ENCODE measurements at places on chromosomes 4 and X.
A peak's percentile ranks its signal among the peaks of the same experiment; 100 is the strongest.

DNA sequence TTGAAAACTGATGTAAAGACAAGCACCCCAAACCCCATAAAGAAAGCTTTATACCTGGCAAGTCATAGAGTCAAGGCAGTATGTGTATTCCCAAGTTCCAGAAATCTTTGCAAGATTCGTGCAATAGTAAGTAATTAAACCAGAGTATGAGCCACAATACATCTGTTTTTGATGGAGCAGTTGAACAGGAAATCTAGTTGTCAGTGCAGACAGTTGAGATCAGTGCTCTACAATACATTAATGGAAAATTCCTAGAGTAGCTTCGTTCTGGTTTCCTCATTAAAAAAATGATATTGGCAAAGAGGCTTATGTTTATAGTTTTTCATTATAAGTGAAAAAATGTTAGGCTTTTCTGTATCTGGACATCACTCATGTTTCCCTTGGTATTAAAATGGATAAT, 575.3 kb downstream of the TRIML1 start:
- H3K4me3 ChIP-seq: no peak overlapping the region
- no peaks in the 10 kb centered on the region for H3K36me3 ChIP-seq
- DNase-seq: no peak
- no peaks in the 10 kb centered on the region for H3K27me3 ChIP-seq

GRCh38 chr4:38949411-38950051, 81.9 kb downstream of the FAM114A1 start:
- no peak overlapping the region for H3K4me3 ChIP-seq
- peaks cover 30% of the 10 kb centered on the region for H3K4me1 ChIP-seq
- no peak overlapping the region for H3K27ac ChIP-seq
- DNase-seq: no peak

- H3K4me1 ChIP-seq: peaks cover 4% of the 10 kb centered on the region
- H3K27me3 ChIP-seq: peaks cover 14% of the 10 kb centered on the region
- H3K4me3 ChIP-seq: no peak overlapping the region
- H3K27ac ChIP-seq: no peak overlapping the region
Measured at GRCh38 chr4:175702703-175703102, 109.4 kb downstream of the GPM6A start.

DNA sequence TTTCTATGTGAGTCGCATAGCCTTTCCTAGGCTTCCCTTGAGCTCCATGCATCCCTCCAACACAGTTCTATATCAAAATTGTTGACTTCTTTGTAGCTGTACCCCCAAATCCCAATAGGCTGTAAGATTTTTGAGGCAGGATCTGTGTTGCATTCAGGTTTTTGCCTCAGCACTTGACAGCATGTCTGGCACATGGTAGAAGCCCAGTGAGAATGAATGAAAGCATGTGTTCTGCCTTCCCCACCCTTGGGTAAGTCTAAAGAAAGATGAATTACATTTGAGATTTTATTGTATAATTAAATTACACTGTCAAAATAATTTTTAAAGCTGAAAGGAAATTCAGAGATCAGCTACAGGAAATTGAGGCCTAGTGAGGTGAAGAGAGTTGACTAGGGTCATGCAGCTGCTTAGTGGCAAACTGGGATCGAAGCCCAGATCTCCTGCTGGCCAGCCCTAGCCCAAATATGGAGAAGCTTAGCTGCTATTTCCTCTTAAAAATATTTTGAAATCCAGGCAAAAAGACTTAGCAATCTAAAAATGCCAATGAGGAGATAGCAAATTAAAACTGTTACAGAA, 122.5 kb downstream of the SPATA18 start:
- H3K27me3 ChIP-seq: peaks cover 7% of the 10 kb centered on the region
- H3K36me3 ChIP-seq: no peaks in the 10 kb centered on the region
- DNase-seq: no peak
- peaks cover 14% of the 10 kb centered on the region for H3K4me1 ChIP-seq
- H3K27ac ChIP-seq: no peak overlapping the region

DNA sequence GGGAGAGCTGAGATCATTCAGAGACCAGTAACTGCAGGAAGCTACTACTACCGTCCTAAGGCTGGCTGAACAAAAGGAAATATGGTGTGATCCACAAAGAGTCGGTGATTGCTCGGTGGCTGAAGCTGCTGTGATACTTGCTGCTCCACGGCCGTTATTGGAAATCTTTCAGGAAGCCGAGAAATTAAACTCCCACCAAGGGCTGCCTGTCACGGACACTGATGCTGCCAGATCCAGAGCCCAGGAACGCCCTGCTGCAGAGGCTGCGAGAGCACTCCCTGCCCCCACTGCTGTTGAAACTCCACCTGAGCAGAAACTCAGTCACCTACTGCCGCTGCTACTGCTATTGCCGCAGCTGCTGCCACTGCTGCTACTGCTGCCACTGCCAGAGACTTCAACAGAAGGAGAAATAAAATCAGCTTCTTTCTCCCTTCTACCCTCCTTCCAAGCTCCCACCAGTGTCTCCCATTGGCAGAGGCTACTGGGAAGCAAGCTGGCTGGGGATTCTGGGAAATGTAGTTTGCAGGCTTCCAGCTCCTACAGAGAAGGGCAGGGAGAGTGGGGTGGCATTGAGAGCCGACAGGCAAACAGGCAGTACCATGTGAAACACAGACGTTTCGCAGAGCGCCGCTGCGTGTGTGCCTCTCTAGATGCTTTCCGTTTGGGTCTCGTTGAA, 126.0 kb upstream of the ENPP6 start:
- H3K36me3 ChIP-seq: no peaks in the 10 kb centered on the region
- no peaks in the 10 kb centered on the region for H3K27me3 ChIP-seq
- H3K4me3 ChIP-seq: peak overlapping the region; percentile 88
- H3K4me1 ChIP-seq: peaks cover 17% of the 10 kb centered on the region
- H3K27ac ChIP-seq: peak overlapping the region; percentile 70

DNA sequence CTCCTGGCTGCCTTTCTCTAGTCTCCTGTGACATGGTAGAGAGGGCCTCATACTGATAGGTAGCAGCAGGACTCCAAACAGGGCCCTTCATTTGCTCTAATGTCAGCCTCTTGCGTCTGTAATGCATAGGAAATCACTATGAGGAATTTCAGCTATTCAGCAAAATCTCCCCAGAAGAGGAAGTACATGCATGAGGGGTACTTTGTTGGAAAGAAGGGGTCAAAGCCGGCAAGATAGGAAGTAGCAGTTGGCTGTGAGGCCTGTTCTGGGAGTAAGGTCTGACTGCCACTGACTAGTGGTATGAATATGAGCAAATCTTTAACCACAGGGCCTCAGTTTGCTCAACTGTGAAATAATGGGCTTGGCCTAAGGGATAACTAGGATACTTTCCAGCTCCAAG, 283.2 kb downstream of the ARHGAP10 start:
- no peaks in the 10 kb centered on the region for H3K27me3 ChIP-seq
- peaks cover 9% of the 10 kb centered on the region for H3K36me3 ChIP-seq
- H3K4me1 ChIP-seq: peaks cover 43% of the 10 kb centered on the region
- H3K4me3 ChIP-seq: no peak overlapping the region

DNA sequence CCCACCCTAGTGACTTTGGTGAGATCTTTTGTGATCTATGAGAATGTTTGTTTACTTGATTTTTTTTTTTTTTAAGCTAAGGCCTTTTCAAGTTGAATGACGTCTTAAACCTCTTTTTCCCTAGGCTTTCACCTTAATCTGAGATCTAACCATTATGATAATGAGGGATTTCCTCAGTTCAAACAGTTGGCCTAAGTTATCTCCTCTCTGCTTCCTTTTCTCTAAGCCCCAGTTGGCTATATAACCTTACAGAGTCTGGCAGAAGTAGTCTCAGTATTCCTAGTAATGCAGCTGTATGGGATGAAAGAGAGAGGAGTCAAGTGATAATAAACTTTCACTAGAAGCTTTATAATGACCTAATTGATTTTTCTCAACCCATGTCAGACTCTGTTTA, 99.0 kb downstream of the STIM2 start:
- no peak for DNase-seq
- peaks cover 6% of the 10 kb centered on the region for H3K36me3 ChIP-seq
- no peak overlapping the region for H3K27ac ChIP-seq
- no peak overlapping the region for H3K4me3 ChIP-seq

GRCh38 chrX:7614616-7615015, 228.4 kb upstream of the VCX start:
- H3K36me3 ChIP-seq: no peaks in the 10 kb centered on the region
- no peak for DNase-seq
- H3K27ac ChIP-seq: no peak overlapping the region
- no peaks in the 10 kb centered on the region for H3K4me1 ChIP-seq
- no peaks in the 10 kb centered on the region for H3K27me3 ChIP-seq

- H3K4me3 ChIP-seq: no peak overlapping the region
- H3K27ac ChIP-seq: no peak overlapping the region
- H3K4me1 ChIP-seq: no peaks in the 10 kb centered on the region
Measured at GRCh38 chr4:3502941-3503936, 29.0 kb downstream of the LRPAP1 start.

- no peak overlapping the region for H3K4me3 ChIP-seq
- no peaks in the 10 kb centered on the region for H3K27me3 ChIP-seq
- H3K4me1 ChIP-seq: no peaks in the 10 kb centered on the region
Measured at GRCh38 chr4:141578451-141578850, 57.9 kb upstream of the IL15 start.

GRCh38 chr4:102620697-102621497, 119.7 kb downstream of the NFKB1 start:
- peaks cover 6% of the 10 kb centered on the region for H3K36me3 ChIP-seq
- no peak for DNase-seq
- H3K4me3 ChIP-seq: peak overlapping the region; percentile 63

DNA sequence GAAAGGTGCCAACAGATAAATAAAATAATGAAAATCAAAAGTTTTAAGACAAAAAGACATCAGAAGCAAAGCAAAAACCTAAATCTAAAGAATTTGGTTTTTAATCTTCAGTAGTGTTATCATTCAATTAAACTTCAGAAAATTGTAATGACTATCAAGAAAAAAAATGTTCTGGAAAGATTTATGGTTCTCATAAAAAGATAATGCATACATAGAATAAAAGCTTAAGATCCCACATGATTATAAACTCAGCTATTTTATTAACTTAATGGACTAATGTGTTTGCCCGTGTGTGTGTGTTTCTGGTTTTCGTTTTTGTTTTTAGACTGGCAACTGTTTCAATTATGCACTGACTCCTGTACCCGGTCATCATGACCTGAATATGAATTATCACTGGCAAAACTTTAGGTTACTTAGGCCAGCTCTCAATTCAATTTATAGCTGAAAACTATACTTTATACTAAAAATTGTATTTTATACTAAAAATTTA, 217.5 kb upstream of the DKK2 start:
- no peaks in the 10 kb centered on the region for H3K27me3 ChIP-seq
- no peak overlapping the region for H3K27ac ChIP-seq
- DNase-seq: no peak
- H3K36me3 ChIP-seq: peaks cover 1% of the 10 kb centered on the region
- no peak overlapping the region for H3K4me3 ChIP-seq
- peaks cover 27% of the 10 kb centered on the region for H3K4me1 ChIP-seq

GRCh38 chr4:82362565-82362964, 11.2 kb downstream of the HNRNPD start:
- H3K36me3 ChIP-seq: peaks cover 7% of the 10 kb centered on the region
- H3K27me3 ChIP-seq: no peaks in the 10 kb centered on the region
- no peak overlapping the region for H3K4me3 ChIP-seq
- no peak for DNase-seq
- peak overlapping the region; percentile 32 for H3K27ac ChIP-seq
- H3K4me1 ChIP-seq: peaks cover 59% of the 10 kb centered on the region

GRCh38 chr4:184273166-184274147, 55.8 kb upstream of the ENPP6 start:
- H3K4me1 ChIP-seq: peaks cover 5% of the 10 kb centered on the region
- H3K27me3 ChIP-seq: no peaks in the 10 kb centered on the region
- no peak overlapping the region for H3K4me3 ChIP-seq
- peaks cover 6% of the 10 kb centered on the region for H3K36me3 ChIP-seq

DNA sequence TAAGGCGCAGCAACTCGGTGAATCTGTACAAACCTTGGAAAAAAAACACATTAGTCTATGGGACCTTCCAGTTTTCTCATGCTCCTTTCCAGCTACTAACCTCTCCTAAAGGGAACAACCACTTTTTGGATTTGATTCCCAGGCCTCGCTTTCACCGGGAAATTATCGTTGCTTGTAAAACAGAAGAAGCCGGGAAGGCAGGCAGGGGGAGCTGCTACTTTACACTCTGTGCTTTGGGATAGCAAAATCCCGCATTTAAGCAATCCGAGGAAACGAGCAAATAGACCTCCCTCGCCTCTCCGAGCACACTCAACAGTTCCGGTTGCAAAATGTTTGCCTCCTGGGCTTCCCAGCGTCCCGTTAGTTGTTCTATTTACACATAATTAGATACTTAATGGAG, 1.2 kb downstream of the CD38 start:
- no peak for DNase-seq
- peak overlapping the region; percentile 72 for H3K4me3 ChIP-seq
- H3K27me3 ChIP-seq: peaks cover 40% of the 10 kb centered on the region

- no peaks in the 10 kb centered on the region for H3K36me3 ChIP-seq
- no peak overlapping the region for H3K4me3 ChIP-seq
- no peak overlapping the region for H3K27ac ChIP-seq
- no peaks in the 10 kb centered on the region for H3K4me1 ChIP-seq
Measured at GRCh38 chr4:120085705-120086104, 19.1 kb upstream of the MAD2L1 start.

DNA sequence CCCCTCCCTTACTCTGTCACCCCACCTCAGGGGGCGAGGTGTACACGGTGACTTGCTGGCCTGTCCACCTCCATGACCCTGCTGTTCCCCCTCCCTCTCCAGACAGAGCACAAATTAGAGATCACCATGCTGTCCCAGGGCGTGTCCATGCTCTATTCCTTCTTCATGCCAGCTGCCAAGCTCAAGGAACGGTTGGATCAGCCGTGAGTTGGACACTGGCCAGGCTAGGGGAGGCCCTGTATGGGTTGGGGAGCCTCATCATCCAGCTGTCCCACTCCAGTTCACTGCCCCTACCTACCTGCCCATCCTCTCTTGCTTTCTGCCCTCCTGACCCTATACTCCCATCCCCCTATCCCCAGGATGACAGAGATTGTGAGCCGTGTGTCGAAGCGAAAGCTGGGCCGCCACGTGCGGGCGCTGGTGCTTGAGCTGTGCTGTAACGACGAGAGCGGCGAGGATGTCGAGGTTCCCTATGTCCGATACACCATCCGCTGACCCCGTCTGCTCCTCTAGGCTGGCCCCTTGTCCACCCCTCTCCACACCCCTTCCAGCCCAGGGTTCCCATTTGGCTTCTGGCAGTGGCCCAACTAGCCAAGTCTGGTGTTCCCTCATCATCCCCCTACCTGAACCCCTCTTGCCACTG, 3.9 kb upstream of the CDK16 start:
- H3K4me1 ChIP-seq: peaks cover 40% of the 10 kb centered on the region
- H3K27ac ChIP-seq: peak overlapping the region; percentile 77
- DNase-seq: peak; percentile 92
- peaks cover 56% of the 10 kb centered on the region for H3K36me3 ChIP-seq
- H3K27me3 ChIP-seq: no peaks in the 10 kb centered on the region

- no peak for DNase-seq
- H3K4me1 ChIP-seq: peaks cover 18% of the 10 kb centered on the region
- no peaks in the 10 kb centered on the region for H3K36me3 ChIP-seq
Measured at GRCh38 chrX:16188687-16189086, 21.4 kb downstream of the MAGEB17 start.

- H3K27me3 ChIP-seq: no peaks in the 10 kb centered on the region
- H3K36me3 ChIP-seq: no peaks in the 10 kb centered on the region
- peaks cover 15% of the 10 kb centered on the region for H3K4me1 ChIP-seq
- no peak overlapping the region for H3K27ac ChIP-seq
- no peak for DNase-seq
Measured at GRCh38 chrX:41471786-41472185, 24.6 kb downstream of the NYX start.
